ENCODE measurements at places on chromosomes 13 and 19.
A peak's percentile ranks its signal among the peaks of the same experiment; 100 is the strongest.

DNA sequence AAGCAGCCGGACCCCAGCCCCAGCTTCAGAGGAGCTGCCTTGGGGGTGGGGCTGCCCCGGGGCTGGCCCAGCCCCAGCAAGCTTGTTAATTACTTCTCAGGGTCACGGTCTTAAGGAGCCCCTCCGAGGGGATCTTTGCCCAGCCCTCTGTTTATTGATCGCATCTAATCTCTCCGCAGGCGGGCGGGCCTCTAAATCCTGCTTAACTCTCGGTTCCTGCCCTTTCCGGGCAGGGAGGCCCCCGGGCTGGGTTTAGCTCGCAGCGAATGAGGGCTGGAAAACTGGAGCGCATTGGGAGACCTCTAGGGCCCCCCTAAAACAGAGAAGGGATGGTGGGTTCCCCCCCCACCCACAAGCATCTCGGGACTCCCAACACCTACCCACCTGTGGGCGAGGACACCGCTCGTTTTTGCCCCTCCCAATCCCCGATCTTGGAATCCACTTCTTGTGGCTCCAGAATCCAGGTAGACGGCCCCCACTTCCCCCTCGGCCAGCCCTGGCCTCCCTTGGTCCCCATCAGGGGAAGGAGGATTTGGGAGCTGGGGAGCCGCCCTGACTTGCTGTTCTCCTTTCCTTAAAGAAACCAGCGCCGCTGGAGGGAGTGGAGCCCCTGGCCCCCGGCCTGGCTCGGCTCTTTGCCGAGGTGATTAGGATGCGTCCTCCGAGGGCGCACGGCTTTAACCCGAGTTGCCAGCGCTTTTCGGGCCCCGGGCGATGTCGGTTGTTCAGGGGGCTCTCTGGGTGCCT, 59.5 kb upstream of the ADGRL1 start:
- H3K4me3 ChIP-seq = peak overlapping the region; percentile 60
- H3K36me3 ChIP-seq = no peaks in the 10 kb centered on the region
- no peak overlapping the region for H3K27ac ChIP-seq
- no peaks in the 10 kb centered on the region for H3K4me1 ChIP-seq
- peak; percentile 52 for DNase-seq
- H3K27me3 ChIP-seq = no peaks in the 10 kb centered on the region

GRCh38 chr19:32287086-32287485, 58.3 kb upstream of the ZNF507 start:
- H3K27me3 ChIP-seq = no peaks in the 10 kb centered on the region
- no peak for DNase-seq
- no peaks in the 10 kb centered on the region for H3K4me1 ChIP-seq
- no peaks in the 10 kb centered on the region for H3K36me3 ChIP-seq
- no peak overlapping the region for H3K4me3 ChIP-seq

DNA sequence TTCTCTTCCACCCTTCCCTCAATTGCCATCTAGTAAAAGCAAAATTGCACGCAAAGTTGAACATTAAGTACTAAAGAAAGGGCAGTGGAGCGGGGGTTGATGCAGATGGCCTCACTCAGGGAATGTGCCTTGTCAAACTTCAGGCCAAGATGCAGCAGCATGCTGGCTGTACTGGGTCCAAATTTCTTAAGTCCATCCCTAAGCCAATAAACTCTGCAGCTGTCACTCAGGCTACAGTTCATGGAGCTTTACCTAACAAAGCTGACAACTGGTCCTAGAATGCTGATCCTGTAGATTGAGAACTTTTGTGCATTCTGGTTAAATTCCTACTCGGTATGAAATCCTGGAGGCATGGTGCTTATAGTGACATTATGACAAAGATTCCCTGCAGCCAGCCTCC, 88.4 kb downstream of the FOXO1 start:
- peaks cover 11% of the 10 kb centered on the region for H3K4me1 ChIP-seq
- H3K27me3 ChIP-seq = no peaks in the 10 kb centered on the region
- no peak overlapping the region for H3K4me3 ChIP-seq
- DNase-seq = no peak
- peaks cover 8% of the 10 kb centered on the region for H3K36me3 ChIP-seq

DNA sequence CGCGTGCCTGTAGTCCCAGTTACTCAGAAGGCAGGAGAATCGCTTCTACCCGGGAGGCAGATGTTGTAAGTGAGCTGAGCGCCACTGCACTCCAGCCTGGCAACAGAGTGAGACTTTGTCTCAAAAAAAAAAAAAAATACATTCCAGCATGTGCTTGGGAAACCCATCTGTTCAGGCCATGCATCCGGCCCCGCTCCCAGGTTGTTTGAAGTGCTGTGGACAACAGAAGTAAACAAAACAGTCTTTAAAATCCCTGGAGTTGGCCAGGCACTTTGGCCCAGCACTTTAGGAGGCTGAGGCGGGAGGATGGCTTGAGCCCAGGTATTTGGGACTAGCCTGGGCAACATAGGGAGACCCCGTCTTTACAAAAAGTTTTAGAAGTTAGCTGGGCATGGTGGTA, 3.2 kb upstream of the PTPRS start:
- H3K4me1 ChIP-seq = no peaks in the 10 kb centered on the region
- H3K4me3 ChIP-seq = no peak overlapping the region
- DNase-seq = no peak

GRCh38 chr13:109348519-109349258, 437.7 kb downstream of the IRS2 start:
- no peak for DNase-seq
- no peaks in the 10 kb centered on the region for H3K36me3 ChIP-seq
- H3K4me1 ChIP-seq = no peaks in the 10 kb centered on the region
- no peaks in the 10 kb centered on the region for H3K27me3 ChIP-seq

GRCh38 chr13:50999641-51000040, 90.0 kb downstream of the RNASEH2B start:
- no peak overlapping the region for H3K27ac ChIP-seq
- H3K4me3 ChIP-seq = no peak overlapping the region
- no peak for DNase-seq
- 0 out of 2 replicates have a peak, but pooled peaks cover 2% of the 10 kb centered on the region for H3K4me1 ChIP-seq

GRCh38 chr19:508204-509150, 1.2 kb downstream of the TPGS1 start:
- H3K4me1 ChIP-seq = no peaks in the 10 kb centered on the region
- H3K27me3 ChIP-seq = no peaks in the 10 kb centered on the region
- H3K36me3 ChIP-seq = peaks cover 10% of the 10 kb centered on the region
- no peak for DNase-seq
- no peak overlapping the region for H3K27ac ChIP-seq

GRCh38 chr19:10084803-10085202, 1.3 kb upstream of the SHFL start:
- no peak overlapping the region for H3K27ac ChIP-seq
- peak overlapping the region; percentile 90 for H3K4me3 ChIP-seq
- H3K4me1 ChIP-seq = no peaks in the 10 kb centered on the region
- H3K36me3 ChIP-seq = no peaks in the 10 kb centered on the region
- no peaks in the 10 kb centered on the region for H3K27me3 ChIP-seq

- DNase-seq = no peak
- H3K27me3 ChIP-seq = no peaks in the 10 kb centered on the region
- H3K27ac ChIP-seq = no peak overlapping the region
- H3K4me3 ChIP-seq = no peak overlapping the region
Measured at GRCh38 chr19:31838163-31838815, 489.1 kb upstream of the TSHZ3 start.

DNA sequence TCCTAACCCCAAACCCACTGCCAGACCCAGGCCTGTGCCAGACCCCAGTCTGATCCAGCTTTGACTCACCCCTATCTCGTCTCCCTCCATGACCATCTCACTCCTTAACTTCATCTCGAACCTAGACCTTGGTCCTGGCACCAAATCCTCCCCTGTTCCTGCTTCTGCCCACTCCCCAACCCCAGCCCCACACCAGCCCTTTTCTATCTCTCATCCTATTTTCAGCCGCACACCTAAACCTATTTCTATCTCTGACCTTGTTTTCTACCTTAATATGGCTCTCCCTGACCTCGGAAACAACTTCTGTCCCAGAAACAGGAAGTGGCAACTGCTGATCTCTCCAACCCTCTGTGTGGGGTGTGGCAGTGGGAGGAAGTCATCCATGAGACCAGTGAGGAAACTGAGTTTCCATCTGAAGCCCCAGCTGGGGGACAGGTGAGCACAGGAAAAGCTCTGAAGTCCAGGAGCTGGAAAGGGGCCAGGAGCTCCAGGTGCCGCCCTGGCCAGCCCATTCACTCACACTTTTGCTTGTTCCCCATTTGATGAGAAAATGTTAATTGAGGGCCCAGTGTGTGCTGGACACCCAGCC, 13.7 kb downstream of the PTH2 start:
- peaks cover 3% of the 10 kb centered on the region for H3K4me1 ChIP-seq
- no peaks in the 10 kb centered on the region for H3K36me3 ChIP-seq
- DNase-seq = no peak
- H3K27ac ChIP-seq = no peak overlapping the region
- H3K4me3 ChIP-seq = peak overlapping the region; percentile 25

GRCh38 chr19:17929056-17929455, 3.8 kb upstream of the CCDC124 start:
- H3K4me3 ChIP-seq = no peak overlapping the region
- no peak overlapping the region for H3K27ac ChIP-seq
- H3K27me3 ChIP-seq = no peaks in the 10 kb centered on the region
- DNase-seq = no peak
- no peaks in the 10 kb centered on the region for H3K36me3 ChIP-seq

DNA sequence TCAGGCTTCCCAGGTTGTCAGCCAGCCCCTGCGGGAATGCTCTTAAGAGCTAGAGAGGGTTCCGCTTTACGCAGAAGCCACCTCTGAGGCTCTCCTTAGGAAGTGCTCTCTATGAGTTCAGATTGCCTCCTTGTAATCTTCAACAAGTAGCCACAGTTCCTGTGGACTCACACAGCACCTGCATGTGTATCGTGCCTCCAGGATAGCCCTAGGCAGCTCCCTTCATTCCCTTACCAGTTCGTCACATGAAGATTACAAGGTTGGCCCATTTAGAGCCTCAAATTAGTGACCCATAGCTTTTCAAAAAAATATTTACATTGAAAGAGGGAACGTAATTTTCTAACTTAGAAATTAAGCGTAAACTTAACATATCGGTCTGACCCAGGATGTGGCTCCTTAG, 284.3 kb downstream of the MTUS2 start:
- H3K36me3 ChIP-seq = no peaks in the 10 kb centered on the region
- no peaks in the 10 kb centered on the region for H3K27me3 ChIP-seq
- no peaks in the 10 kb centered on the region for H3K4me1 ChIP-seq
- no peak for DNase-seq

- H3K4me1 ChIP-seq = peaks cover 4% of the 10 kb centered on the region
- peaks cover 6% of the 10 kb centered on the region for H3K27me3 ChIP-seq
Measured at GRCh38 chr13:26048741-26049140, 3.1 kb downstream of the SHISA2 start.

GRCh38 chr13:99282264-99283231, 24.4 kb upstream of the GPR18 start:
- DNase-seq = no peak
- H3K27me3 ChIP-seq = no peaks in the 10 kb centered on the region
- H3K4me3 ChIP-seq = no peak overlapping the region
- H3K36me3 ChIP-seq = peaks cover 10% of the 10 kb centered on the region

DNA sequence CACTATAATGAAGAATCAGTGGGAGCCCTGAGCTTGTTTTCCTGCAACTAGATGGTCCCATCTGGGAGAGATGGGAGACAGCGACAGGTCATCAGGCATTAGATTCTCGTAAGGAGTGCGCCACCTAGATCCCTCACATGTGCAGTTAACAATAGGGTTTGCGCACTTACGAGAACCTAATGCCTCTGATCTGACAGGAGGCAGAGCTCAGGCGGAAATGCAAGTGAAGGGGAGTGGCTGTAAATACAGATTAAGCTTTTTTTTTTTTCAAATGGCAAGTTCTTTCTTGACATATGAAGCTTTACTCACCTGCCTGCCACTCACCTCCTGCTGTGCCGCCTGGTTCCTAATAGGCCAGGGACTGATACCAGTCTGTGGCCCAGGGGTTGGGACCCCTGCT, 14.4 kb downstream of the CDC16 start:
- H3K36me3 ChIP-seq = peaks cover 92% of the 10 kb centered on the region
- no peak overlapping the region for H3K27ac ChIP-seq
- H3K27me3 ChIP-seq = no peaks in the 10 kb centered on the region
- DNase-seq = no peak

- H3K27ac ChIP-seq = no peak overlapping the region
- H3K4me1 ChIP-seq = no peaks in the 10 kb centered on the region
- H3K4me3 ChIP-seq = no peak overlapping the region
- H3K27me3 ChIP-seq = no peaks in the 10 kb centered on the region
Measured at GRCh38 chr13:65532231-65532630, 1697.9 kb downstream of the PCDH9 start.

Data from H9 (cell line).